ENCODE measurements at places on chromosomes 7 and 10. TPM values are rescaled to one million over a fixed set of nuclear protein-coding genes. Genes with fewer than 3 reads are reported as not detected.

DNA sequence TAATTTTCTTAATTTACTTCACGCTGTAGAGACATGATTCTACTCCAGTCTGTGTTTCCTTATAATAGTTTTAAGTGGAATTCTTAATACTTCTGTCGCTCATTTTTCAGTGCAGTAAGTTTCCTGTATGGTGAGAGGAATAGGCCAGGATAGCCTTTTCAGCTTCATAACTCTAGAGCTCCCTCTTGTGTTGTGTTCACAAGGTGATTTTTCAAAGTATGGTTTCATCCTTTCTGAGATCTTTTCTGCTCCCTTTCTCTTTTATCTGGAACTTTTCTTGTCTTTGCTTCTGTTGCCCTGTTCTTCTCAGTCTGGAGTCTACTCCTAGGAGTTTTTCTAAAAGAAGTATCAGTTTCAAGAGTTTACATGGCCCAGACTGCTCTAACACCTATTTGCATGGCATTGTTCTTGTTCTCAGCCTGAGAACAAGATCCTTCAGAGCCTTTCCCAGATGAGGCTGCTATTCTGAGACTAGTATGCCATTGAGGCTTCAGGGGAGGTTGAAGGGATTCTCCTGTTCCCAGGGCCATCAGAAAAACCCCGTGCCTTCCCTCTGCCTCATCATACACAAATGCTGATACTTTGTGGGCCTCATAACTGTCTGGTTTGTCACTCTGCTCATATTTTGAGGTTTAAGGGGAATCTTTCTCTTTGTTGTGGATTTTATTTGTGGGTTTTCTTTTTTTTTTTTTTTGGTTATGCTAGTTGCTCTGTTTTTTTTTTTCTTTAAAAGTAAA is 21.8 kb downstream of the NET1 start:
- no peak for DNase-seq

GRCh38 chr10:14671386-14671831 is 103.3 kb downstream of the FAM107B start:
- DNase-seq = no peak

GRCh38 chr10:119782981-119783664 is 57.3 kb downstream of the INPP5F start:
- no peak for DNase-seq

DNA sequence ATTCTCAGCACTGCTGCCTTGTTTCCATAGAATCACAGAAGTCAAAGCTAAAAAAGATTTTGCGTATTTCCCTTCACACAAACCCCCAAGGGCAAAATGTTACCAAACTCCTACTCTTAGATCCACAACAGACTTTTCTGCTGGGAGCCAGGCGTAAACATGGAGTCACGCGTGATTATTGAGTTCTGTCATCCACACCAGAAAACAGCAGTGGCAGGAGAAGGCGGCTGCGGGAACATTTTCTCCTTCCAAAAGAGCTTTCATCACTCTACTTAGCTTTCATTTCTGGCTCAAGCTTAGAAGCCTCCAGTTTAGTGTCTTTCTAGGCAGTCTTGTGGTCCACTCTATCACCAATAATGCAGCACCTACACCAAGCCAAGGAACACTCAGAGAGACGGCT is 712.9 kb upstream of the NRP1 start:
- DNase-seq = no peak

DNA sequence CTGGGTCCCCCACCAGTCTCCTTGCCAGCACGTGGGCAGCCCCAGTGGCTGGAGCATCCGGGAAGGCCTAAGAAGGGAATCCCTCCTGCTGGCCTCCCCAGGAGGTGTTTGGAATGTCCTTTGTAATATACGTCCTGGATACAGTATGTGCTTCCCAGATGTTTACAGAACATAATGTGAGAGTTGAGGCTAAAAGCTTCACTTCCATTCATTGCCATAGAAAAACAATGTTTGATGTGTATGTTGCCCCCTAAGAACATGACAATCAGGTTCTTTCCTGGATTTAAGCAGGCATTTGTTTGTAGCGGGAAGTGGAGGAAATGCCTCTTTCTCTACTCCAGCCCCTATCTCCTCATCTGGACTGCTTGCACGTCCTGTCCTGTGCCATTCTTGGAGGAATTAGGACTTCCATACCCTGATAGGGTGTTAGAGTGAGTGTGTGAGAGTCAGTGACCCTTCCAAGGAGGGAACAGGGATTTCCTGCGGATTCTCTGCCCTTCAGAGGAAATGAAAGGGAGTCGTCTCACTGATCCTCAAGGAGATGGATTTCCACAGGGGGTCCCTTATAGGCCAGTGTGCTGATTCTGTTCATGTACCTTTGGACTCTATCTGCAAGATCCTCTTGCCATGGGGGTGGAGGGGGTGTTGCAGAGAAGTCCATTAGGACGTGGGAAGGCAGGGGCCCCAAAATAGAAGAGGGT is 1.2 kb downstream of the IGFBP1 start:
- DNase-seq = no peak

Gene AS3MT
- total RNA-seq = 0.75 TPM

Gene AKR1C4
- not detected for total RNA-seq

Gene GCK
- total RNA-seq = not detected

Measured in natural killer cell (primary cell).